ENCODE measurements at places on chromosomes 1 and 21.

GRCh38 chr1:109239409-109240068 lies 9.8 kb upstream of the CELSR2 start:
- peak; percentile 23 for DNase-seq

DNA sequence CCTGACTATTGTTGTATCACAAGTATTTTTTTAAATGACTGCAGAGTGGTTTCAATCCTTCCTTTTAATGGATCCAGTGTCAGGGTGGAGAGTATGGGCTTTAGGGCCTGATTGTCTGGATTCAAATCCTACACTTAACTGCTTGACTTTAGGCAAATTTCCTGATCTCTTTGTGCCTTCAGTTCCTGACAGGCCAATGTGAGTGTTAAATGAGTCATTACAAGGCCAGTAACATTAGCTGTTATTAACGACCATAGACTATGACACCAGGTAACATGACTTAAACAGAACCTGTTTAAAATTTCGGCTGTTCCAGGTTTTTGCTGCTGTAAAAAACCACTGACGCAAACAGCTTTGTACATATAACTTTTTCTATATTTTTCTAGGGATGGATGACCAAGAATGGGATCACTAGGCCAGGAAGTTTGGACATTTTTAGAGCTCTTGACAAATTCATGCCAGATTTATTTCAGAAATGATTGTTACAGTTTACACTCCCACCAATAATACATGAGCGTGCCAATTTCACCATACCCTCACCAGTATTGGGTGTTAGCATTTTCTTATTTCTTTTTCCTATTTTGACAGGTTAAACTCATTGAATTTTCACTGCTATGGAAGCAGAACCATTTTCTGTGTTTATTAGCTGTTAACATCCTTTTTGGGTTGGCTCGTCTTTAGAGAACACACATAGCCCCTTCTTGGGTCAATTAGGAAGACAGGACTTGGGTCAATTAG lies 11.3 kb downstream of the ZNF362 start:
- no peak for DNase-seq

DNA sequence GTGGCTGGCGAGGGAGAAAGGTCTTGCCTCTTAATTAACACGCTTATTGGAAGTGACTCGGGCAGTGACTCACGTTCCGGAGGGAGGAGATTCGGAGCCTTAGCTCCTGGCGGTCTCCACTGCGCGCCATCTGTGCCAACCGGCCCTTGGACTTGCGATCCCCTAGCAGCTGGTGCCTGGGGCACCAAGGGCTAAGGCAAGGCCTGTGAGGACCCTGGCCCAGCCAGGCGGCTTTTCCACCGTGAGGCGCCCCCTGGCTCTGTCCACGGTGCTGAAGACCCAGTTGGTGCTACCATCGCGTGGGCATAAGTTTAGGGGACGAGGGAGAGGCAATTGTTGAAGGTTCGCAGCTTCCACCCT lies 1.3 kb upstream of the SYT6 start:
- DNase-seq = no peak

- DNase-seq = no peak
Measured at GRCh38 chr21:42521384-42521783, 7.7 kb downstream of the SLC37A1 start.

DNA sequence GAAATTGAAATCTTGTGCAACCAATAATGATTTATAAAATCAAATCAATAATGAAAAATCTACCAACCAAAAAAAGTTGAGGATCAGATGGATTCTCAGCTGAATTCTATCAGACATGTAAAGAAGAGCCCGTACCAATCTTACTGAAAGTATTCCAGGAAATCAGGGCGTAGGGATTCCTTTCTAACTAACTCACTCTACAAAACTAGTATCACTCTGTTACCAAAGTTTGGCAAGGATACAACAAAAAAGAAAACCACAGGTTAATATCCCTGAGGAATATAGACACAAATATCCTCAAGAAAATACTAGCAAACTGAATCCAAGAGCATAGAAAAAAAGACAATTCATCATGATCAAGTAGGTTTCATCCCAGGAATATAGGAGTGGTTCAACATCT lies 52.8 kb upstream of the ADGRL4 start:
- no peak for DNase-seq

GRCh38 chr1:39173995-39174380 lies 30.5 kb upstream of the MACF1 start:
- no peak for DNase-seq

DNA sequence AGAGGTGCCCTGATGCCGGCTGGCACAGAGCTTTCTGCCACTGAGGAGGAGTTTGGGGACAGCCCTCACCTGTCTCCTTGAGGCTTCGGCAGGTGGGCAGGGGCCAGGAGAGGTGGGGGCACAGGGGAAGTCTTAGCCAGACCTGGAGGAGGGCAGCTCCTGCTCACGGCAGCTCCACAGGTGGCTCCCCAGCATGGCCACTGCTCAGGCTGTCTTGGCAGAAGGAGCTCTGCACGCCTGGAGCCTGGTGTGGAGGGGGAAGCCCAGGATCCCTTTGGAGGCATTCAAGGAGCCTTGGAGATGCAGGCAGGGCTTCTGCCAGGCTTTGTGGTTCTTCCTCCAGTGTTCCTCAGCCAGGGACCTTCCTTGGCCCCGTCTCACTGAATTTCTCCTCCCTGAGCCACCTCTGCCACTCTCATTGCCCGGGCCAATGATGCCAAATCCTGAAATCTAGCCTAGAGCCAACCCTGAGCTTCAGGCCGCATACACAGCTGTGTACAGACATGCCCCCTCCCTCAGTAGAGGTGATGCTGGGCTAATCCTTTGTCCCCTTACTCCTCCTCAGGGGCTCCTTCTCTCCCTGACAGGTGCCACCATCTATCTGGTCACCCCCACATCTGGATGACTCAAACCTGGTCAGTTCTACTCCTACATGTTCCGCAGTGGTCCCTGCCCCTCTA lies 251.8 kb upstream of the VAMP3 start:
- DNase-seq = no peak
